CMK (cell line): ENCODE measurements at places on chromosomes 11 and 22.

- DNase-seq: no peak
Measured at GRCh38 chr11:111632516-111633220, 30.4 kb downstream of the SIK2 start.

DNA sequence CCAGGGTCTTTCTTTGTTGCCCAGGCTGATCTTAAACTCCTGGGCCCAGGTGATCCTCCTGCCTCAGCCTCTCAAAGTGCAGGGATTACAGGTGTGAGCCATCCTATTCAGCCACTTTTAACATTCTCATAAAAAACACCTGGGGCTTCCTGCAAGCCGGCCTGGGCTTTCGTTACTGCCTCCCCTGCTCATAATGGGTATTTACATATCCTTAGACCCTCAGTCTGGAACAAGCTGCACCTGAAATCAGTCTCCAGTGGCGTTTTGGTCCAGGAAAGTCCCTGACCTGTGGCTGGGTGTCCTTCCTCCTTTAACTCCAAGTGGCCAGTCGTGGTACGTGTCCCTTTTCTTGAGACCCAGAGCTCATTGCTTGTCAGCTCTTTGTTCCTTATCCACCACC is 320.7 kb downstream of the TMEM135 start:
- no peak for DNase-seq

DNA sequence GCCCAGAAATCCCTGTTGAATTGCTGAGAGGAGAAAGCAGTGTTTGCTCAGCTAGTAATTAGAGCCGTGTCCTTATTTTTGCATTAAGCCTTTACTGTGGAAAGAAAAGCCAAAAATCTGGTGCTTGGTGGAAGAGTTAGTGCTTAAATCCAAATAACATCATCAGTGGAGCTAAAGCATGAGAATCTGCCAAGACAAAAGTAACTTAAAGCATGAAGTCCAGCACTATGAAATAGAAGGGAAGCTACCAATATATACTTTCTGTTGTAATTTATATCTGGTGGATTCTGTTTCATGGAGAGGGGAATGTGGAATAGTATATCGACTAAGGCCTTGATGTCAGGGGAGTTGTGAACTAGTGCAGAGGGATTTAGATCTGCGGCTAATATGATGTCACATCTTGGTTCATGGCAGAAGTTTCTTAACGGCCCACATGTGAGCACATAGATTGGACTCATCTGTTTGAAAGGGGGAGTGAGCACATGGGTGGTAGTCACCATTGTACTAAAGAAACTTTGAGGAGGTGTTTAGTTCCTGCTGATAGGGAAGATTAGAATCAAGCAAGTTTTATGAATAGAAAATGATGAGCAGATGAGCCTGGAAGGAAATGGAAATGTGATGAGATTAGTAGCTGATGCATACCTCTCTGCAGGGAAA is 224.4 kb upstream of the MTNR1B start:
- no peak for DNase-seq

DNA sequence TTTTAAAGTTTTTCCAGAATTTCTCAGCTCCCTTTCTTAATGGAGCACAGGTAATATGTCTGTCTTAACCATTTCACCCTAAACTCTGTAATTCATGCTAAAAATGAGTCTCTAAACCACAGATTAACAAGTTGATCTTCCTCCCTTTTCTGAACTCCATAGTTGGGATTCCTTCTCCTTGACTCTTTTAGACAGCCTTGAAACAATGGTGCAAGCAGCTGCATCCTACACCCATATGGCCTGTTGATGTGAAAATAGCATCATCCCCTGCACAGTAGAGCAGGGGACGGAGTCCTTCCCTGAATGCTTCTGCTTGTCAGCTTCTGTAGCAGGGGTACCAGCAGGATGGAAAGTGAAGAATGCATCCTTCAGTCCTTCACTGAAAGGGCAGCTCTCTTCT is 192.8 kb upstream of the SORL1-AS1 start:
- no peak for DNase-seq
